ENCODE measurements at places on chromosomes 13 and 19.

GRCh38 chr13:91153372-91153771 lies 194.1 kb upstream of the MIR17HG start:
- no peak for DNase-seq

DNA sequence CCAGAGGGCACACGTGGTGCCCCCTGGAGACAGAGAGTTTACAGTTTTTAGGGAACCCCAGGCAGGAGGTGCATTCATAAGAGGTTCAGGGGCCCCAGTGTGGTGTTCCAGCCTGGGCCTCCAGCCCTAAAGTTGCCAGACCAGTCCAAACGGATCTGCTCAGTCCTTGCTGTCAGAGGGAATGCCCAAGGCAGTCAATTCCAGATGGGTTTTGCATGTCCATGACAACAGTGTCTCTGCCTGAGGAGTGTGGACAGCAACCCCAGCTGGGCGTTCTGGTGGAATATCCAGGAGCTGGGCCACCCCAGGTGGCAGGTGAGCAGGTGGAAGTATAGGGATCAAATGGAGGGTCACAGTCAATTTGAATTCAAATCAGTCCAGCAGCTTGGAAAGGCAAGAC lies 25.3 kb downstream of the FBXO27 start:
- no peak for DNase-seq

DNA sequence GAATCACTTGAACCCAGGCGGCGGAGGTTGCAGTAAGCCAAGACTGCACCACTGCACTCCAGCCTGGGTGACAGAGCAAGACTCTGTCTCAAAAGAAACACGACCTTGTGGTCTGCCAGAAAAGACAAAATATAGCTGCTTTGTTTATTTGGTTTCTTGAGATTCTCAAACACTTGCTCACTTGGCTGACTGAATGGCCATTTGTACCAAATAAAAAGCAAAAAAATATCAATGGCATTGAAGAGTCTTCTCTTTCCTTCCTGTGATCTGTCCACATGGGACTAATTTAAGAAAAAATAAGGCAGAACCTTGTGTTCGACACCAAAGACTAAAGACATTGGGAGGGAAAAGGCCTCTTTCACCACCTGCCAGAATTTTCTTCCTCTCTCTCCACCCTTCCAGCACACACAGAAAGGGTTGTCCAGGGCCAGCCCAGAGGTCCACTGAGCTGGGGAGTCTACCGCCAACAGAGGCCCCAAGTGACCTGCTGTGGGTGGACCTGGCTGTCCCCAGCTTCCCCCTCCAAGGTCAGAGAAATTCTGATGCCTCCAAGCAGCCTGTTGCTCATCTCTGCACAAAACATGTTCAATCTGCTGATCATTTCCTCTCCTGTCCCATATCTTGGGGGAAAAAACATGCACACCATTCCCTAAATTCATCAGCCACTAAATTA lies 5.9 kb downstream of the BRME1 start:
- DNase-seq = no peak

- no peak for DNase-seq
These were observed 7.3 kb upstream of the MEDAG start for GRCh38 chr13:30898678-30899241.

GRCh38 chr13:99041337-99041736 lies 63.5 kb upstream of the DOCK9 start:
- DNase-seq = no peak

- DNase-seq = no peak
These were observed 6.7 kb downstream of the NANOS3 start for GRCh38 chr19:13883516-13884064.

DNA sequence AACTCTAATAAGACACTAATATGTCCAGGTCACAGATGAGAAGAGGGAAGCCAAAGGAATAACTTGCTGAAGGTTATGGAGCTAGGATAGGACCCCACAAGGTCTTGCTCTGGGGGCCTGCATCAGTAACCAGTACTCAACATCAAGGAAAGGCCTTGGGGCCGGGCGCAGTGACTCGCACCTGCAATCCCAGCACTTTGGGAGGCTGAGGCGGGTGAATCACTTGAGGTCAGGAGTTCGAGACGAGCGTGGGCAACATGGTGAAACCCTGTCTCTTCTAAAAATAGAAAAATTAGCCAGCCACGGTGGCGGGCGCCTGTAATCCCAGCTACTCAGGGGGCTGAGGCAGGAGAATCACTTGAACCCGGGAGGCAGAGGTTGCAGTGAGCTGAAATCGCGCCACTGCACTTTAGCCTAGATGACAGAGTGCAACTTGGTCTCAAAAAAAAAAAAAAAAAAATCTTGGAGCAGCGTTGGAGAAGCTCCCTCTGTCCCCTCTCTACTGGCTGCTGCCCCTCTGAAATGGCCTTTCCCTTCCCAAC lies 1.8 kb downstream of the LONP1 start:
- no peak for DNase-seq

- DNase-seq = no peak
These were observed 231.4 kb downstream of the OXGR1 start for GRCh38 chr13:96762876-96763275.

- no peak for DNase-seq
These were observed 171.5 kb upstream of the IRS2 start for GRCh38 chr13:109957875-109958274.

DNA sequence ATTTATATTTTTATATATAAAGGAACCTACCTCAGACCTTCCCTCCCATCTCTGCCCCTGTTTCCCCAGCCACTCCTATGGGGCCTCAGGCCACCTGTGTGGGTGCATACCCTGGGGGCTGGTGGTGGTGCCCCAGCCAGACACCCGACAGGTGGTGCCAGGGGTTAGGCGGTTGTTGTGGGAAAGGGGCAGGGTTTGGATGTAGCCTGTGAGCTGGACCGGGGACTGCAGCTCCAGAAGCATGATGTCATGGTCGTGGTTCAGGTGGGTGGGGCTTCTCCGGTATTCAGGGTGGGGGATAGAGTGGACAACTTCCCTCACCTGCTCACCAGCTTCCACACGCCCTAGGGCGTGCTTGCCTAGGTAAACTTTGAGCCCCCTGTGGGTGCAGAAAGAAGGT lies 5.2 kb downstream of the KLK13 start:
- no peak for DNase-seq

- DNase-seq = no peak
These were observed 4.4 kb upstream of the TBC1D4 start for GRCh38 chr13:75486146-75487062.

GRCh38 chr13:92805766-92806165 lies 420.8 kb upstream of the GPC6 start:
- DNase-seq = no peak

- no peak for DNase-seq
These were observed 76.0 kb downstream of the CAB39L start for GRCh38 chr13:49367640-49368422.

DNA sequence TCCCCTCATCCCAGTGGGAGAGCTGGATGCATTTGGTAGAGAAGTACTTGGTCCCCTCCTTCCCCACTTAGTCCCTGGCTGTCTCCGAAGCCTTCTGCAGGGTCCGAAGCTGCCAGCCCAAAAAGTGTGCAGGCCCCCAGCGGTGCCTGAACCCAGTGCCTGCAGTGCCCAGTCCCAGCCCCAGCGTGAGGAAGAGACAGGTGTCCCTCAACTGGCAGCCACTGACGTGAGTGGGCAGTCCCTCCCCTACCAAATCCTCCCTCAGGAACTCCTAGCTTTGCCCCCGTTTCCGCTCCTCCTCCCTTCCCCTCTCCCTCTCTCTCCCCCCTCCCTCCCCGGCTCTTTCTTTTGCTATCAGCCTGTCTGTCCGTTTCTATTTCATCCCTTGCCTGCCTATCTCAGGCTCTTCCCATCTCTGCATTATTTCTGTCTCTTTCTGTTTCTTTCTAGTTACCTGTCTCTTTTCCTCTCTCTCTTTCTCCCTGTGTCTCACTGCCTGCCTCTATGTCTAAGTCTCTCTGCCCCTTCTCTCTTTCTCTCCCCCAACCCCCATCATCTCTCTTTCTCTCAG lies 1.8 kb upstream of the LTBP4 start:
- peak; percentile 51 for DNase-seq

DNA sequence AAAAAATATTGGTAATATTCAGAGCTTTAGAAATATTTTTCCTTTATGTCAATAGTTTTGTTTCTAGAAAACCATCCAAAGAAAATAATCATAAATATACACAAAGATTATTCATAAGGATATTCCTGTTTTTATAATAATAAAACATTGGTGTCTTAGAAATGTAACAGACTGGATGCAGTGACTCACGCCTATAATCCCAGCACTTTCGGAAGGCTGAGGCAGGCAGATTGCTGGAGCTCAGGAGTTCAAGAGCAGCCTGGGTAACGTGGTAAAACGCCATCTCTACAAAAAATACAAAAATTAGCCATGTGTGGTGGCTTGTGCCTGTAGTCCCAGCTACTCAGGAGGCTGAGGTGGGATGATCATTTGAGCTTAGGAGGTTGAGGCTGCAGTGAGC lies 106.8 kb downstream of the DHRS12 start:
- no peak for DNase-seq

- peak; percentile 90 for DNase-seq
These were observed 48.9 kb upstream of the PABPC3 start for GRCh38 chr13:25046985-25047511.

DNA sequence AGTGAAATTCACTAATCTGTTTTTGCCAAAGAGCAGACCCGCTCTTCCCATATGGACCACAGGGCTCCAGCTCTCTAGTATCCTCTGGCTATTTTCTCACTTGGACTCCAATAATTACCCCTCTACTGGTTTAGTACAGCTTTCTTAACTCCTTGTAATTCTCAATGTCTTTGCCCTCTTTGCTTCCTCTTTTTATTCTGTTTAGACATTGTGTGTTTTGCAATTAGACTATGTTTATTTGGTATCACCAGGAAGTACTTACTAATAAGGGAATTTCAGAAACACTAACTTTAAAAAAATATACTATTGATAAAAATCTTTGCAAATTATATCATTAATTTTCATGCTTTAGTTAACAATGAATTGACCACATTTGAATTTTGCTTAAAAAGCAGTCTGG lies 111.6 kb upstream of the OBI1 start:
- DNase-seq = no peak

- DNase-seq = peak; percentile 42
These were observed 10.3 kb upstream of the FUT5 start for GRCh38 chr19:5880604-5881078.

- DNase-seq = no peak
These were observed 8.7 kb upstream of the SMG9 start for GRCh38 chr19:43763473-43763939.

DNA sequence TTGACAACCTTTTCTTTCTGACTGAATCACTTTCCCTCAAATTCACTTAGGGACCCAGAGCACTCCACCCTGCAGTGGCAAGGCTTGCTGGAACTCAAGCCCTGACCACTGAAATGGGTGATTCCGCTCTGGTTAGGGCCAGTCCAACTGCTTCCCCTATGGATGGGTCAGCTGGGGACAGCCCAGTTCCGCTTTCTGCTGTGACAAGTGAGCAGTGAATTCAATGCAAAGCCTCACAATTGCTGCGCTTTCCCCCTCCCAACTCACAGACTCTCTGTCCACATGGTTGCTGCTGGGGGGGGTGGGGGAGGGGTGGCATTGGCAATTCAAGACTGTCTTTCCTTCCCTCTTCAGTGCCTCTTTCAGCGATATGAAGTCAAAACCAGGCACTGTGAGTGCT lies 18.7 kb downstream of the CD70 start:
- DNase-seq = no peak

GRCh38 chr19:11530432-11530831 lies 1.5 kb upstream of the ECSIT start:
- DNase-seq = peak; percentile 84

DNA sequence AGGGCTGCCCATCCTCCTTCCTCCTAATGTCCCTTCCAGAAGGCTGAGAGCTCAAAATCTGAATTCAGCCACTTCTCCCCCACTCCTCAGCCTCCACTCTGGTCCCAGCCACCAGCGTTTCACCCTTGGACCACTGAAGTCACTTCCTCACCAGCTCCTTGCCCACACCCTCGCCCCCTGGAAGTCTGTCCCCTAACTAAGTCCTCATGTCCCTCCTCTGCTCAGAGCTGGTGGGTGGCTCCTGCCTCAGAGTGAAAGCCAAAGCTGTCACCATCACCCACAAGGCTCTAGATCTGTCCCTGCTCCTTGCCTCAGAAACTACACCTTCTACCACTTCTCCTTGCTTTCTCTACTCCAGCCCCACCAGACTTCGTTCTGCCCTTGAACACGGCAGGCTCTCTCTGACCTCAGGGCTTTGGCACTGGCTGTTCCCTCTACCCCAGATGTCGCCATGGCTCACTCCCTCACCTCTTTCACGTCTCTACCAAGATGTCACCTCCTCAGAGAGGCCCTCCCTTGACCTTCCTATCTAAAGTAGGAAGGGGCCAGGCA lies 1.7 kb downstream of the ERCC1 start:
- DNase-seq = no peak

GRCh38 chr19:44689290-44690130 lies 9.4 kb upstream of the CEACAM16 start:
- peak; percentile 86 for DNase-seq

DNA sequence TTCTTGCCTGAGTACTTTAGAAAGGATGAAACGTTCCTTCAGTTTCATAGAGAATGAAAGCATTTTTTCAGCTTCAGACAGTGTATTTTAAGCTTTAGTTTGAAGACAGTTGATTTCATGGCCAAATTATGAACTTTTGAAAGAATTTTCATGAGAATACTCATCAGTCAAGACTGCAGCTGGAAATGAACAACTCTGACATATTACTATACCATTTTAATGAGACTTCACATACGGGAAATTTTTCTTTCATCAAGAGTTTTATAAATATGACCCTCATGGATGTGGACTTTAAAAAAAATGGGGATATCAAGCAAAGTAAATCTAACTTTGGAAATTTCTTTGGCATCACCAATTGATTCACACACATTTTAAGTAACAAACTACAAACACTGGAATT lies 6.4 kb downstream of the LATS2 start:
- no peak for DNase-seq

DNA sequence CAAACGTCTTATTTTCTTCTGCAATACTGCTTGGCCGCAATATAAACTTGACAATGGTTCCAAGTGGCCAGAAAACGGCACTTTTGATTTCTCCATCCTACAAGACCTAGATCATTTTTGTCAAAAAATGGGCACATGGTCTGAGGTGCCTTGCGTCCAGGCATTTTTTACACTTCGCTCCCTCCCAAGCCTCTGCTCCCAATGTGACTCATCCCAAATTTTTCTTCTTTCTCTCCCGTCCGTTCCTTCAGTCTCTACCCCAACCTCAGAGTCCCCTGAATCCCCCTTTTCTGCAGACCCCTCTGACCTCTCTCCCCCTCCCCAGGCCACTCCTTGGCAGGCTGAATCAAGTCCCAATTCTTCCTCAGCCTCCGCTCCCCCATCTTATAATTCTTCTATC lies 14.3 kb upstream of the OR10H1 start:
- DNase-seq = no peak

DNA sequence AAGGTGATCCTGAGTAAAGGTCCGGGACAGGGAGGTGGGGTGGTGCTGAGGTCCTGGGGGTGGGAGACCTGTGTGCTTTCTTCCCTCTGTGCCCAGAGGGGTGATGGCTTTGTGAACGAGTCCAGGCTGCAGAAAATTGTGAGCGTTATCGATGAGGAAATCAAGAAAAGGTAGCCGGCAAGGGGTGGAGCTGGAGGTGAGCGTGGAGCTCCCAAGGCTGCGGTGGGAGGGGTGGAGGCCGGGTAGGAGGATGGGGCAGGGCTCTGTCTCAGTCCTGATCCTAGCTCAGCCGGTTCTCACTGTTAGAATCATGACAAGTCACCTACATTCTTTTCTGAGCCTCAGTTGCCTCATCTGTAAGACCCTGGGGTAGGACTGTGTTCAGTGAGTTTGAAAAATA lies 4.0 kb downstream of the SELENOV start:
- DNase-seq = no peak
